ENCODE measurements at places on chromosomes 12 and 14.

- DNase-seq = no peak
Observed at GRCh38 chr12:29781705-29782266, 2.0 kb downstream of the TMTC1 start.

DNA sequence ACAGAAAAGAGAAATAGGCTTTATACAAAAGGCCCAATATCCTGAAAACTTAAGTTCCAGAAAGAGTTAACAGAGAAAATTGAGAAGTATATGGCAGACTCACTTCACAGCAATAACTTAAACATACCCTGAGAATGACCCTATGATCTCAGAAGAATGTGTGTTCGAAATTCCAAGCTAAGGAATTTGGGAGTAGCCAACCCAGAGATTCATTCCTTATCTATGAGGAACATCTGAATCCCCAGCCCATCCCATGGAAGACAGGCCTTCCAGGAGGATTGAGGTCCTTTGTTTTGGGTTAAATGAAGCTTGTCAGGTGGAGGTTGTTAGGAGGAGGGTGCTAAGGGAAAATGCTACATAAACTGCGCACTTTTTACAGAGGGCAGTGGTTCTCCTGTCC lies 7.5 kb upstream of the SAV1 start:
- DNase-seq = no peak

DNA sequence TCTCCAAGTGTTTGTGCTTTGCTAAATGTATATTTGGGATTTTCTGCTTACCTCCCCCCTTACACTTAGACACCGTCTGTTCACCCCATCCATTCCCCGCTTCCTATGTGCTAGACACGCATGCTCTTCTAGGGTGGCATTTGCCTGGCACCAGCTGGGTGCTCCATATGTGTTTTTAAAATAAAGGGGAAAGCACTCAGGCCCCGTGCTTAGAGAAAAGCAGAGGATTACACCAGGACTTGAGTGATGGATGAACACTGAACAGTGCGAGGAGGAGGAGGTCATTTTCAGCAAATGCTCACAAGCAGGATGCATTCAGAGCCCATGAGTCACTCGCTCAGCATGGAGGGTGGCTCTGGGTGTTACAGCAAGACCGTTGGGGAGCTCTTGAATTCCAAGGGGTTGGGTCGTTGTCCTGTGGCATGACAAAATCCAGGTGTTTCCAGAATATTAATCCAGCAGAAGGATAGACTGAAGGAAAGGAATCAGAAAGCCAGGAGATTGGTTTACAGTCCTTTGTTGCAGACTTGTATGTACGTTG lies 2.9 kb upstream of the BDKRB1 start:
- DNase-seq = no peak

DNA sequence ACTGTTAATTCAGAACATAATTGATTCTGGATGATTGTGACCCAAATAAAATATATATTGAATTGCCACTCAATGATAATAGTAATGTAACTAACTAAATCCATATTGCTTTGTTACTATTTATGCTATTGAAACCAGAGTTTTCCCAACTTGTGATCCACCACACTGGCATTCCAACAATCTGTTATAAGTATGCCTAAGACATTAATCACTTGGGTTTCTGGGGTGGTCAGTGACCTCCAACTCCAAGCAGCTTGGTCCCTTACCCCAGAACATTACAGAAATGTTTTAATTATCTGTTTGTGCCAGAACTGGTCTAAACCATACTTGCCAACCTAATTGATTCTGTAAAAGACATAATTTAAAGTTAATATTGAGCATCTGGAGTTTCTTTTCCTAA lies 14.6 kb downstream of the CAPS2 start:
- DNase-seq = no peak

- no peak for DNase-seq
Observed at GRCh38 chr12:28710882-28711281, 438.2 kb upstream of the FAR2 start.

DNA sequence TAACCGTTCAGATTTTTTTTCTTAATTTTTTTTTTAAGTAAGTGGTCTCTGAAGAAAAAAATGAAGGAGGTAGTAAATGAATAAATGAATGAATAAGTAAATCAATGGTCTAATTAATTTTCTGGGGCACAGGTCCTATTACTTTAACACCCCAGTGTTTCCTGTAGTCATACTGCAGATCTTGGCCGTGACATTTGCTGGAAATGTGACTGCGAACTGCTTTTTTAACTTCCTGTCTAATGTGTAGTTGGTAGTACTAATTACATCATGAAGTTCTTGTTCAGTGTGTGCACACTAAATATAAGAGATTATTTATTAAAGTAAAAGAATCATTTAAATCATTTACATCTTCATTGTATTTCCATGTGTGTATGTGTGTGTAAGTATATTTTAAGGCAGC lies 45.4 kb downstream of the AEBP2 start:
- no peak for DNase-seq

- no peak for DNase-seq
Observed at GRCh38 chr12:106962286-106962685, 6.6 kb downstream of the TMEM263 start.

GRCh38 chr12:109764776-109765445 lies 51.3 kb downstream of the FAM222A start:
- DNase-seq = no peak

DNA sequence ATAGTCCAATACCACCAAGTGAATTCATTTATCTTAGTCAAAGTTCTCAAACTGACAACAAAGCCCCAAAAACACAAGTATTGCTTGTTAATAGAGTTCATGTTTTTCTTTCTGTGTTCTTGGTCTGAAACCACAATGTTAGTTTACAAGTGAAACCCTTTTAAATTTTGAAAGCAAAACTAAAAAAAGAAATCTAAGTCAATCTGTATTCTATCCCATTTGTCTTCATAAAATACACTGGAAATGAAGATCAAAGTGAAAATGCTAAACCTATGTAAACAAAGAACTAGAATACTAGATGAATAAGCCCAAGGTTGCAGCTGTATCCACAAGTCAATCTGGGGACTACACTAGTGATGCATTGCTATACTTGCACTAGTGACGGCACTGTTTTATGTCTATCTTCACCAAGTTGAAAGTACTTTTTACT lies 10.4 kb downstream of the MAP4K5 start:
- no peak for DNase-seq

DNA sequence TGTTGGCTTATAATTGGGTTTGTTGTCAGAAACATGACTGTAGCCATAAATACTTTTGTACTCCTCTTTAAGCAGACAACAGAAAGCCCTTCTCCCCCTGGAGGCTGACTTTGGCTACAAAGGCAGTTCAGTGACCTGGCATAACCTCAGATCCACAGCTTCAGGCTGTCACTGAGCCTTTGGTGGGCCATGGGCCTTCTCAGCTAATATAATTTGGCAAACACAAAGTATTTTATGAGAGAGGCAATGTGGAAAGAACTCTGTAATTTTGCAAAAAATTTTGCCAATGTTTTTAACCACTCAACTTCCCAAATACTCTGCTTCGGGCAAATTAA lies 15.5 kb upstream of the MGP start:
- DNase-seq = no peak

GRCh38 chr12:89098441-89099112 lies 253.7 kb downstream of the DUSP6 start:
- no peak for DNase-seq

DNA sequence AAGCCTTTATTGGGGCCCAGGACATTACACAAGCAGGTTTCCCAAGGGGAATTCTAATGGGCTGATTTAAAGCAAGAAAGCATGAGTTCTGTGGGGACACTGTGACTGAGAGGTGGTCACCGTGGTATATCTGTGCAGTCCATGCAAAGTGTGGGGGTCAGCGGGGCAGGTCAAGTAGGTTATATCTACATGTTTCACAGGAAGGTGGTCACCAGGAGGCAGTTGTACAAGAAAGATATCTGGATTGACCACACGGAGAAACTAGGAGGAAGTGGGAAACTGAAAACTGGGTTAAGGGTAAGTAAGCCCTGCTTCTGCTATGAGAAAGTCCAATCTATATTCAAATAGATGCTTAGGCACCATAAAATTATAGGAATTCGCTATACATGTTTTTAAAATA lies 77.8 kb upstream of the CNOT2 start:
- DNase-seq = no peak

- DNase-seq = no peak
Observed at GRCh38 chr12:29713729-29714128, 70.0 kb downstream of the TMTC1 start.

DNA sequence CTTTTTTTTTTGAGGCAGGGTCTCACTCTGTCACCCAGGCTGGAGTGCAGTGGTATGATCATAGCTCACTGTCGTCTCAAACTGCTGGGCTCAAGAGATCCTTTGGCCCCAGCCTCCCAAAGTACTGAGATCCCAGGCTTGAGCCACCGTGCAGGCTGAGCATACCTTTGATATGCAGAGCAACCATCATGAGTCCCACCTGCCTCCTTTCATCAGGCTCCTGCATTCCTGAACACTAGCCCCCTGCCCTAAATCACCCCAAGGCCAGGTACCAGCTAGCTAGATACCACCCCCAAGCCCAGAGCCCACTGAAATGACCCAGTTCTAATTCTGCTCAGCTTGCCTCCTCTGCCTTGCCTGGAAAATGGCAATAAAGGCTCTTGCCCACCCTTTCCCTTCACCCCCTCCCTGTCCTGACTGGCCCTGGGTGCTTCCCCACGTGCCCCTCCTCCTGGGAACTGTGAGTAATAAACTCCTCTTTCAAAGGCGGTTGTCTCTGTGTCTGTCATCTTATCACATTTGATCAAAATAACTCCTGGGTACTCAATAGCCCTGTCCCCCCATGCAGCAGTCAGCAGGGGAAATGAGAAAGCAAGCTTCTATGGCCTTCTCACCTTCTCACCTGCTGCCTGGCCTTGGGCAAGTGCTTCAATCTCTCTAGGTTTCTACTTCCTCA lies 6.4 kb upstream of the BRF1 start:
- no peak for DNase-seq

DNA sequence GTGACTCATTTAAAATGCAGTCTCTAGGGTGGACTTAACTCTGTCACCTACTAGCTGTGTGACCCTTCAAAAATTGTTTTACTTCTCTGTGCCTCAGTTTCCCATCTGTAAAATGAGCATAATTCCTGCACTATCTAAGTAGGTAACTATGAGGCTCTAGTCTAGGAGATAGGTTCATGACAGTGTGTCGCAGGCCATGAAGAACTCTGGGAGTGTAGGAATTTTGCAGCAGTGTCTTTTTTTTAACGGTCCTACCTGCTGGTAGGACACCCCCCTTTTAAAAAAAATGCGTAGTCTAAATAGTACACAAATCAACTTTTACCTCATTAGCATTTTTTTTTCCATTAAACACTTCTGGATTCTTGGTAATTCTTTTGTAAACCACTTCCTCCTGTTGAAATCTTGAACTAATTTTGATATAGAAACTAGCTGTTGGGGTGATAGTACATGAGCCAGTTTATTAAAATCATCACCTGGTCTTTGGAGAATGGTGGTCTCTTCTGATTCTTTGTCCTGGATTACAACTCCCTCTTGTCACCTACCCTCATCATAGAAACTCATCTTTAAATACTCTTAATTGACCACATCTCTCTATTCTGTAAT lies 86.0 kb upstream of the SLC38A2 start:
- no peak for DNase-seq

DNA sequence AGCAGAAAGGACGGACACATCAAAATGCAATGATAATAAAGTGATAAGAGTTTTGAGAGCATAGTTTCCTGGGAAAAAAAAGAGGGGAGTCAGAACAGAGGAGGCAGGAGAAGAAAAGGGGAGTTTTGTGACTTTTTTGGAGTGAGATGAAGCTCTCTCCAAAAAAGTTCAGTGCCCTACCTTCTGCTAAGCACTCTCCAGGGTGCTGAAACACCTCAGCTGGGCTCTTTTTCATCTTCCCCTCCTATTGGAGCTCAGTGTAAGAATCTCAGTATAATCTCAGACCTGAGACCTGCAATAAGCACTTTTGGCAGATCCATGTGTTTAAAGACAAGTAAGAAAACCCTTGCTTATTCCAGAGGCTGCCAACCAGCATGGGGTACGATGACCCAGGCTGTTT lies 58.9 kb upstream of the SRRM4 start:
- DNase-seq = no peak

GRCh38 chr12:96514328-96514727 lies 25.0 kb downstream of the CFAP54 start:
- DNase-seq = no peak

DNA sequence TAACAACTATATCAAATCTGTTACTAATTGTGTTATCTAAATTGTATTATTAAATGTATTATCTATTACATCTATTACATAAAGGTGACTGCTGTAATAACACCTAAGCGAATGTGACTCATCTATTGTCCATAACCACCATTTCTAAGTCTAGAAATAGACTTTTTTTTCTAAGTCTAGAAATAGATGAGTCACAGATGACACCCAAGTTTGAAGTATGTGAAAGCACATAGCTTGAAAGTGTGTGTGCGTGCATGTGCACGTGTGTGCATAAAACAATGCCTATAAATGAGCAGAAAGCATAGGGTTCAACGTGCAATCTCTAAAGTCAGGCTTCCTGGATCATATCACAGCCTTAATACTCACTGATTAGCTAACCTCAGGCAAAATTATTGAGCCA lies 451.3 kb upstream of the USP15 start:
- DNase-seq = no peak

GRCh38 chr12:43764528-43764927 lies 5.8 kb downstream of the IRAK4 start:
- no peak for DNase-seq

GRCh38 chr14:28784096-28785048 lies 17.8 kb downstream of the FOXG1 start:
- DNase-seq = no peak

GRCh38 chr12:128313931-128314330 lies 47.0 kb downstream of the TMEM132C start:
- DNase-seq = no peak

GRCh38 chr12:67456431-67456901 lies 187.3 kb downstream of the CAND1 start:
- no peak for DNase-seq

DNA sequence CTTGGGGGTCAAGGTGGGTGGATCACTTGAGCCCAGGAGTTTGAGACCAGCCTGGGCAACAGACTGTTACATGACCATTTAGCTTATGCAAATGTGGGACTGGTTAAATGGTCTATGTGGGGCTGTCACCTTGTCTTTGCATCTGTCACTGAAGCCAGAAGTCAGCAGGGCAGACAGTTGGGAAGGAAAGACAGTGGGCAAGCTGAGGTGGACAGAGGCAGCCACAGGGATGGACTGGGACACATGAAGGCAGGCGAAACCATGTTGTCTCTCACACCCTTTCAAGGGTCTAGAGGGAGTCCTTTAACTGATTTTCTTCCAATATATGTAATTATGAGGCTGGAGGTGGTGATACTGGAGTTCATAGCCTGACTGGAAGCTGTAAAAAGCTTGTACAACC lies 426.4 kb downstream of the TMEM121 start:
- no peak for DNase-seq

DNA sequence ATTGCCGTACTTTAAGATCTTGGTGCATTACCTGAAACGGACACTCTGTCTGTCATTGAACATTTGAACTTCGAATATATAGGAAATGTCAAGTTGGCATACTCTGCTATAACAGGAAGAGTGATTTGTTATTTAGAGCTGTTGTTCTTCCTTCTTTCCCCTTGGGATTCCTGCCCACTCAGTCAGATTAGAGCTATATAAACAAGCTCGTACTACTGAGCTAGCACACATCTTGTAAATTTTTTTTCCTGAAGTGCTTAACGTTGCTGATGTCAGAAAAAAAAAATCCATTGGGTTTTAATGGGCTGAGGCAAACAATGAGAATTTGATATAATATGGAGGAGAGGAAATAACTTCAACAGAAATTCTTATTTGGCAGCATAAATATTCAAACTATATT lies 26.8 kb downstream of the RGS6 start:
- DNase-seq = no peak

- DNase-seq = no peak
Observed at GRCh38 chr12:20368114-20368650, at the start of gene PDE3A. Gene PDE3A (plus strand): TSS chr12:20368537. CDS start chr12:20369285, 748 bp downstream.
